ENCODE measurements at places on chromosomes 3 and 15.
A peak's percentile ranks its signal among the peaks of the same experiment; 100 is the strongest.

DNA sequence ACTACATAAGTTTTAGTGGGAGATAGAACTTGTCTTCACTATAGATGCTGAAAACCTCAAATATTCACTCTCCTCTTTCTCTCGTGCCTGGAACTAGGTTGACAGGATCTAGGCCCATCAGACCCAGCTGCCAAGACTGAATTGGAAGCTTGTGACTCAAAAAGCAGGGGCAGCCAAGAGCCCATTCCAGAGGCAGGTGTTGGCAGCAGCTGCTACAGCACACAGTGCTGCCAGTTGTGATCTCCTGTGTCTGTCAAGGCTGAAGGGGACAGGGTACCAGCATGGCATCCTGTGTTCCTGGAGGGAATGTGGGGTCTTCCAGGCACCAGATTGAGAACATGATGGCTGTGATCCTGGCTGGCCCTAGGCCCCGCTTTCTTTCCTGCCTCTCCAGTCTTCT is 92.5 kb upstream of the MB21D2 start:
- DNase-seq: no peak

GRCh38 chr3:36698314-36698713 is 66.0 kb downstream of the DCLK3 start:
- no peak for DNase-seq

DNA sequence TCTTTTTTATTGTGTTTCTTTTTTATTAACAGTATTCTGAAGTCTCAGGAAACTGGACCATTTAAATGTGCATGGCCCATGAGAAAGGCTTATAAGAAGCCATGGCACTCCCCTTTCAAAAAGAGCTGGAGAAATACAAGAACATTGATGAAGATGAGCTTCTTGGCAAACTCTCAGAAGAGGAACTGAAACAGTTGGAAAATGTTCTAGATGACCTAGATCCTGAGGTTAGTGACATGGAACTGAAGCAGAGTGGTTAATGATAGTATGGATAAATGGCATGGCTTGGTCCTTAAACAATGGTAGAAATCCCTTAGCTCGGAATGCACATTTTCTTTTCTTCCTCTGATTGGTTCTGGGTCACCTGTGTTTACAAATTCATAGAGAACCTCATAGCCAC is 14.9 kb downstream of the TMOD2 start:
- no peak for DNase-seq

GRCh38 chr3:53260286-53260785 is 4.5 kb upstream of the TKT start:
- DNase-seq: no peak

- no peak for DNase-seq
Measured at GRCh38 chr3:129213238-129213637, 29.5 kb upstream of the CNBP start.

DNA sequence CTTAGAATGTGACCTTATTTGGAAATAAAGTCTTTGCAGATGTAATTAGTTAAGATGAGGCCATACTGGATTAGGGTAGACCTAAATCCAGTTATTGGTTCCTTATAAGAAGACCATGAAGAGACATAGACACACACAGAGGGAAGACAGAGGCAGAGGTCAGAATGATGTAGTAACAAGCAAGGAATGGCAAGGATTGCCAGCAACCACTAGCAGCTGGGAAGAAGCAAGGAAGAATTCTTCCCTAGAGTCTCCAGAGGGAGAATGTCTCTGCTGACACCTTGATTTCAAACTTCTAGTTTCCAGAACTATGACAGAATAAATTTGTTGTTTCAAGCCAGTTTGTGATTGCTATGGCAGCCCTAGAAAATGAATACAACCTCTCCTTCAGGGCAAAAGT is 116.7 kb downstream of the WDR76 start:
- no peak for DNase-seq

DNA sequence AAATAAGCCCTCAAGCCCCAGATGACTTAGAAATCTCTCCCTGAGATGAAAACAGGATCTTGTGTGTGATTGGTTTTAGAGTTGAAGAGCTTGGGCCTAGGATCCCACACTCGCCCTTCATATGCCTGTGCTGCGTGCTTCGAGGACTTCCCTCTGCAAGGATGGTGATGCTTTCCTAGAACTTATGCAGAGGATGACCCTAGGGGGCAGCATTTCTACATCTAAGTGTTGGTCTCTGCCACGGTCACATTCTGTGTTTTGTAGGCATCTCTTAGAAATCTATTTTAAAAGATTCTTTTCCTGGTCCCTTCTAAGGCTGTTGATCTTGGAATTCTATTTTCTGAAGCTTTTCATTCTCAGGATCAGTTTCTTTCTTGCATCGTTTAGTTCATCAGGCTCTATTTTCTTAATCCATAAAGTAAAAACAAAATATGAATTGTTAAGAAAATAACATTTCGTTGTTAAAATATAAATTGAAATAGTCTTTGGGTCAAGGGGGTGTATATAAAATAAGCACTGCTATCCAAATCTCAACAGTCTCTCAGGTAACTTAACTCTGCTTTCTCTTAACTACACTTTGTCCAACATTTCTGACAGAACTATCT is 45.7 kb downstream of the WDR76 start:
- DNase-seq: peak; percentile 27

DNA sequence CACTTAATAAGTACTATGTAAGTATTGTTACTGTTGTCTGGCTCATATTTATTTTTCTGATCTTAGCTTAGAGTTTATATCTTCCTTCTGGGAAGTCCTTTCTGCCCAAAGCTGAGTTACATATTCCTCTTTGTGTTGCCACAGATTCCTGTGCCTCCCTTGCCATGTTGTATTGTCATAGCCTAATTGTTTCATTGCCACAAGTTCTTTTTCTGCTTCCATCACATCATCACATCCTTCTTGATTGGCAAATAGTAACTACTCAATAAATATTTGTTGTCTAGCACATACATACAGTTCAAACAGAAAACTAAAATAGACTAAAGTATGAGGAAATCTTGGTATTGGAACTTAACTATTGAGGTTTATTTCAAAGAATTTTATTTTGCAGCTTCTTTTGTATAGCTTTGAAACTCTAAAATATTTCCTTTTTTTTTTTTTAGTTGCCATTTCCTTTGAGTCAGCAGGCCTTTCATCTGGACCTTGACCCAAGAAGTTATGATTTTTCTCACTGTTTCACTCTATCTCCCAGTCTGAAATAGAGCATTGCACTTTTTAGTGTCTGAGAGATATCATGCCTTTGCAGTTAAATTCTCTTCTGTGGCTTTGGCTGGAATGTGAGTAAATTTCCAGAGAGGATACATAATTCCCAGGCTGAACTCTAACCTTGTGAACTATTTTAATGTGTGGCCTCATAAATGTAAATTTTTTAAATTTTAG is 98.2 kb downstream of the ZNF609 start:
- DNase-seq: no peak

DNA sequence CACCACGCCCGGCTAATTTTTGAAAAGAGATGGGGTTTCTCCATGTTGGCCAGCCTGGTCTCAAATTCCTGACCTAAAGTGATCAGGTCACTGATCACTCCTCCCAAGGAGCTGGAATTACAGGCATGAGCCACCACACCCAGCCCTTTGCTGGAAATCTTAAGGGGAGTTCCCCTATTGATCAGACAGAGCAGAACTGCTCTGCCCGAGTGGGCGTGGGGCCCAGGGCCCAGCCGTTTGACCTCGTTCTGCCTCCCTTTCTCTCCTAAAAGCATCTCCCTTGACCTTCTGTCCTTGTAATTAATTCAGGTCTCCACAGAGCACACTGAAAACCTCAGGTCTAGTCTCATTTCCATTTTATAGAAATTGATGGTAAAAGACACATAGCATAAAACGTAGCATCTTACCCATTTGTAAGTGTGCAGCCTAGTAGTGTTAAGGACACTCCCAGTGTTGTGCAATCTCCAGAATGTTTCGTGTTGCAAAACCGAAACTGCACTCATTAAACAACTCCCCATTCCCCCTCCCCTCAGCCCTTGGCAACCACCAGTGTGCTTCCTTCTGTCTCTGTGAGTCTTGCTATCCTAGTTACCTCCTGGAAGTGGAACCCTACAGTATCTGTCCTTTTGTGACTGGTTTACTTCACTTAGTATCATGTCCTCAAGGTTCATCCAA is 89.3 kb downstream of the SLCO3A1 start:
- DNase-seq: no peak

DNA sequence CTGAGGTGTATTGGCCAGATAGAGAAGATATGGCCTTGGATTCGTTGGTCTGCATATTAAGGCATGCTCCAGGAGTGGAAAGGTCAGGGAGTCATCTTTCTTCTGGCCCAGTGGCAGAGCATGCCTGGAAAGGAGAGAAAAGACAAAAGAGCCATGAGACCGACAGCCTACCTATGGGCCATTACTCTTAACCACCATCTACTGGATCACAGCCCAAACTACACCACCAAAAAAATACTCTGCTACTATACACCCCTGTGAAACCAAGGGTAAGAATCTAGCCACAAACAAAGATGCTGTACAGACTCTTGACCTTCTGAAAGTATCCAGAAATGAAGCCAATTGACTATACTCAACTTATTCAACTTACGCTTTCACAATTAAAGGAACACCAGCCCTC is 96.1 kb upstream of the PLSCR5 start:
- no peak for DNase-seq

GRCh38 chr3:86702381-86702958 is 288.5 kb downstream of the VGLL3 start:
- DNase-seq: no peak

DNA sequence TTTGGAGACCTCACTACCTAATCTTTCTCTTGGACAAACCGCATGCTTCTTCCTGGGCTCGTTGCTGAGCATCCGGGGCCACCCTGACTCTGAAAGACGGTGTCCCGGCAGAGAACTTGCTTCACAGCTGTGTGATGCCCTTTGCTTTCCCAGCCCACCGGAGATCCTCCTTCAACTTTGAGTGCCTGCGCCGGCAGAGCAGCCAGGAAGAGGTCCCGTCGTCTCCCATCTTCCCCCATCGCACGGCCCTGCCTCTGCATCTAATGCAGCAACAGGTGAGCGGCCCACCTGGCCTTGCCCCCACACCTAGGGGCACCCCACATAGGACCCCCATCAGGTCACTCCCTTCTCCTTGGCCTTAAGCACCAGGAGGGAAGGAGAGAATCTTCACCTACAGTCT is 37.7 kb downstream of the CHDH start:
- no peak for DNase-seq

DNA sequence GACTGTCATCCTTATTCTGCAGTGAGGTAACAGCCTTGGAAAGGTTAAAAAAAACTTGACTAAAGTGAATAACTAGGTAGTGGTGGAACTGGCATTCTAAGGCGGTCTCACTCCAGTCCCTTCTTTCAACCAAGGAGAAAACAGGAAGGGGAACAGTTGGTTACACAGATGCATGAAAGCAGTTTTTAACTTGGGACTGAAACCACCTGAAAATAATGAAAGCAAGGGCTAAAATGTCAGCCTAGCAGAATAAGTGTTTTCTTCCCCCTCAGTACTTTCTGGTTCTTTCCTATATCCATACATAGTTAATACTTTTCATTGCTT is 748 bp upstream of the AVEN start:
- DNase-seq: no peak

- DNase-seq: no peak
Measured at GRCh38 chr3:67458896-67459530, 195.4 kb downstream of the SUCLG2 start.

DNA sequence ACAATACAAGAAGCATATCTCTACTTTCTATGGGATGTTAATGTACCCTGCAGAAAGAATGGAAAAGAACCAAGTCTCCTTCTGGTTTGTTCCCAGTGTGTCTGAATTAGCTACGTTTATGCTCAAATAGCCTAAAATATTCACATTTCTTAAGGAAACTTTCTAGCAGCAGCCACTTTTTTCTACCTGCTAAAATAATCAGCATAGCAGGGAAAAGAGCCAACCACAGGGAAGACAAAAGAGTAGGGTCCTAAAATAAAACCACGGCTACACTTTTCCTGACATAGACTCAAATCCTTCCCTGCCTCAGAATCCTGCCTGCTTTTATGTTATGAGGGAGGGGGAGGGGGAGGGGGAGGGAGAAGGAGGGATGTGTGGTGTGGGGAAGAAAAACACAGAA is 136.7 kb downstream of the GBE1 start:
- DNase-seq: no peak

GRCh38 chr3:180409170-180409569 is 192.8 kb upstream of the TTC14 start:
- DNase-seq: no peak

DNA sequence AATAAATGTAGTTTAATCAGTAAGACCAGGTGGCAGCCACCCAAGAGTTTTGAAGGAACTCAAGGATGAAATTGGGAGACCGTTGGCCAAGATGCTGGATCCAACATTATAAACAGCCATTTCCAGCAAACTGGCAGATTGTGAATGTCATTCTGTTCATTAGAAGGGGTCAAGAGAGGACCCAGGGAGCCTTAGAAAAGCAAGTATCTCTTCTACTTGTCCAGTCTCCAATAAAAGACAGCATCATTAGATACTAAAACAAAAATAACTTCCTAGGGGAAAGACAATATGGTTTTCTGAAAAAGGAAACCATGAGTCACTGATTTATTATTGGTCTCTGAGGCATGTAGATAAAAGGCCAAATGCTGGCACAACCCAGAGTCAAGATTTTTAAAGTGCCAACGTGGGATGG is 67.9 kb downstream of the GADL1 start:
- no peak for DNase-seq

GRCh38 chr15:99123713-99124451 is 19.0 kb downstream of the SYNM start:
- DNase-seq: no peak

DNA sequence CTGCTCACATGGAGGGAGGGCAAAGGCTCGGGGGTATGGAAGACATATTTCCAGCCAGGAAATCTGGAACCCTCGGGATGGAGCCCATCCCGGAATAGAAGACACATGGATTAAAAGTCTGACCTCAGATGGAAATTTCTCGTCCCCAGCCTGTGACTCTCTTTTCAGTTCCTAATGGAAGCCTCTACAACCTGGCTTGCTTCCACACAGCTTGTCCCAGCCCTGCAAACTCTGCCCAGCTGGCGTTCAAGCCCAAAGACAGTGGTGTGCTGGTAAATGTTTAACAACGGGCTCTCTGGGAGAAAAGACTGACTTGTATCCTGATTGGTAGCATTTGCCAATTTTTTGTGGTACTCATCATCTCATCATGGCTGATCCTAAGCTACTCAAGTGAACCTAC is 35.6 kb upstream of the TLE3 start:
- DNase-seq: no peak

- DNase-seq: no peak
Measured at GRCh38 chr15:51390241-51390965, 48.9 kb downstream of the GLDN start.

GRCh38 chr3:10357095-10357494 is 36.2 kb upstream of the SEC13 start:
- DNase-seq: no peak

- DNase-seq: no peak
Measured at GRCh38 chr3:4471907-4472306, 4.8 kb upstream of the SUMF1 start.

DNA sequence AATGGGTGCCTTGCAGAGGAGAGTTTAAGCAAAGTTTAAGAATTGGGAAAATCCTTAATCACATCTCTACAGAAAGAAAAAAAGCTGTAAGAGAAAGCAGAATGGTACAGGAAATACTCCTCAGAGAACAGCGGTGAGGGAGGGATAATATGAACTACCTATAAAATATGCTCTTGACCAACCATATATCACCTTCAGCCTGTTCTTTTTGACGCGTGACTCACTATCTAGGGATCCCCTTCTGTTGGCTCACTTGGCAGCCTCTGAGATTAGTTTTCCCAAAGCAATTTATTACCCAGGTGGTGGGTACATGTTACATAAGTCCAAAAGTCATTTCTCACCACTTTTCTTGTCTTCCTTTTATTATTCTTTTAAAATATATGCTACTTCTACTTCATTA is 97.7 kb downstream of the CNTN6 start:
- DNase-seq: no peak
